ENCODE measurements at places on chromosomes 5 and 9.

DNA sequence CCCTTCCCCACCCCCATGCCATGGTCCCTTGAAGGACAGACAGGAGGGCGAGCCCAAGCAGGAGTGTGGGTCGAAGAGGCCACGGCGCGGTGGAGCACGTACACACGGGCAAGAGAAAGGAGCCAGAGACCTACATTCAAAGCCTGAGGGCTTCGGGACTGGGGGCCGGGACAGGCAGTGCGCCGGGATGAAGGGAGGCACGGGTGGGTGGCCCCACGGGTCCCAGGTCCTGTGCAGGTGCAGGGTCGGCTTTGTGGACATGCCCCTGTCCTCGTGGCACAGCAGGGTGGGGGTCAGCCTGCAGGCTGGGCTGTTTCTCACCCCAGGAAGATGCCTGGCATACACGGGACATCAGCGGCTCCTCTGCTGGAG is 9.8 kb downstream of the LRRC26 start:
- DNase-seq = no peak

- DNase-seq = peak; percentile 81
These were observed 1.7 kb upstream of the PTPN3 start for GRCh38 chr9:109499631-109500410.

- DNase-seq = no peak
These were observed at the start of gene PRSS3 for GRCh38 chr9:33795281-33795680. PRSS3 (plus strand) TSS chr9:33795561; CDS start chr9:33795574, 13 bp downstream.

GRCh38 chr9:97437051-97437600 is 25.2 kb downstream of the TDRD7 start:
- DNase-seq = no peak

DNA sequence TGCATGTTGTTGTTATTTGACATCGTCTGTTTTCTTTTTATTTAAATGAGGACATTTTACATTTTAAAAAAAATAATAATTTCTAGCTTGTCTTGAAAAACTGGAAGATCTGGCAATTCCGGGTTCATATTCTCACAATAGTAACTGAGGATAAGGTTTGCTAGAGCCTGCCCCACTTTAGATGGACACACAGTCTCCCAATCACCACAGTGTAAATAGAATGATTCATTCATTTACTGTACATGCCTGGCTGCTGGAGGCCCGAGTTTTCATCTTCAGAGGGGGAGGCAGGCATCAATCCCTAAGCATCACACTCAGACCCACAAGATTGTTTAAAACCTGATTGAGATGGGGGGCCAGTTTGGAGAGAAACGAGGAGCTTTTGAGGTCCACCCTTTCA is 2039.7 kb upstream of the WWC1 start:
- DNase-seq = no peak

- no peak for DNase-seq
These were observed 113.1 kb upstream of the IRX2 start for GRCh38 chr5:2864515-2865105.

- no peak for DNase-seq
These were observed 436.3 kb upstream of the KLF4 start for GRCh38 chr9:107925749-107926297.

DNA sequence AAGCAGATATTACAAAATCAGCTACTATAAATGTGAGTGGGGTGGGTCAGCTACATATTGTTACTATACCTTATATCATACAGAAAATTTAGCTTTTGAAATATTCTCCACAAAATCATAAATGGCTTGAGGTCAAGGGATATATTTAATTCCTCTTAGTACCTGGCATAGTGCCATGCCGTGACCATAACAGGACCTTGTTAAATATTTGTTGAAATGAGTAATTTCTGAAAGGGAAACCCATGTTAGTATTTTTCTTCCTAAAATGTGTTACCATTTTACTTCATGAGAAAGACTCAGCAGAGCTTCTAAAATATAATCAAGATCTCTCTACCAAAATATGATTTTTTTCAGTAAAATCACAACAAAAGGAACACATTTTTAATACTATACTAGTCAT is 14.8 kb downstream of the ATP10B start:
- DNase-seq = no peak

- no peak for DNase-seq
These were observed 319.1 kb downstream of the ZSWIM6 start for GRCh38 chr5:61651195-61651594.

- no peak for DNase-seq
These were observed 16.8 kb downstream of the SCAMP1 start for GRCh38 chr5:78377056-78377717.

GRCh38 chr5:178360222-178360925 is 127.8 kb upstream of the PHYKPL start:
- DNase-seq = no peak

Data from iPS-NIHi11 (cell line).